ENCODE measurements at places on chromosomes 5 and 9. TPM values are rescaled to one million over a fixed set of nuclear protein-coding genes. Genes with fewer than 3 reads are reported as not detected.

GRCh38 chr9:33202552-33203201 lies 35.5 kb upstream of the B4GALT1 start:
- H3K27ac ChIP-seq: peak overlapping the region; percentile 20
- no peaks in the 10 kb centered on the region for H3K36me3 ChIP-seq
- H3K27me3 ChIP-seq: no peaks in the 10 kb centered on the region
- H3K4me1 ChIP-seq: peaks cover 14% of the 10 kb centered on the region
- no peak overlapping the region for H3K4me3 ChIP-seq

GRCh38 chr9:94713436-94714215 lies 12.9 kb upstream of the AOPEP start:
- H3K27ac ChIP-seq: no peak overlapping the region
- no peaks in the 10 kb centered on the region for H3K27me3 ChIP-seq
- H3K4me1 ChIP-seq: no peaks in the 10 kb centered on the region
- no peak overlapping the region for H3K4me3 ChIP-seq

DNA sequence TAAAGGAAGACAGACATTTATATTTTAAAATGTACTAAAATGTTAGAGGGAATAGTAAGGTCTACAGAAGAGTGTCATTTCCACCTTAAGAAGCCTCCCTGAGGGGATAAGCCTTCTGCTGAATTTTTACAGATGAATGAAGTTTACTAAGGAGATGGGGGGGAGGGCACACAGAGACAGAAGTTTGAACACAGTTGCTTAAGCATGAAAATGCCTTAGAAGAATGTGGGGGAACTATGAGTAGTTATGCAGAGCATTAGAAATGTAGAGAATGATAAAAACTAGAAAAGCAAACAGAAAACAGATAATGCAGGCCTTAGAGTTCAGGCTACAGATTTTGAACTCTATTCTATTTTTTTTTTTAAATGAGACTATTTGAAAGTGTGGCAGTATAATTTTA lies 232.2 kb upstream of the VLDLR start:
- DNase-seq: no peak
- H3K36me3 ChIP-seq: no peaks in the 10 kb centered on the region
- H3K27ac ChIP-seq: no peak overlapping the region
- H3K4me1 ChIP-seq: no peaks in the 10 kb centered on the region

Gene MAST4
- total RNA-seq: 17.0 TPM

GRCh38 chr9:88829276-88829675 lies 162.0 kb upstream of the S1PR3 start:
- H3K4me1 ChIP-seq: no peaks in the 10 kb centered on the region
- no peak overlapping the region for H3K4me3 ChIP-seq
- H3K36me3 ChIP-seq: no peaks in the 10 kb centered on the region
- no peak for DNase-seq

- peak within 1 kb of the TSS; percentile 89 for H3K4me3 ChIP-seq
- peak; percentile 99 for DNase-seq
- H3K27me3 ChIP-seq: no peaks in the 10 kb centered on the region
- H3K27ac ChIP-seq: peak within 1 kb of the TSS; percentile 93
Observed at GRCh38 chr9:92293452-92294296, at the start of gene IARS1. Gene IARS1, minus strand, starts transcription at chr9:92293697. Its CDS starts 4,278 bp downstream, at chr9:92289419.

DNA sequence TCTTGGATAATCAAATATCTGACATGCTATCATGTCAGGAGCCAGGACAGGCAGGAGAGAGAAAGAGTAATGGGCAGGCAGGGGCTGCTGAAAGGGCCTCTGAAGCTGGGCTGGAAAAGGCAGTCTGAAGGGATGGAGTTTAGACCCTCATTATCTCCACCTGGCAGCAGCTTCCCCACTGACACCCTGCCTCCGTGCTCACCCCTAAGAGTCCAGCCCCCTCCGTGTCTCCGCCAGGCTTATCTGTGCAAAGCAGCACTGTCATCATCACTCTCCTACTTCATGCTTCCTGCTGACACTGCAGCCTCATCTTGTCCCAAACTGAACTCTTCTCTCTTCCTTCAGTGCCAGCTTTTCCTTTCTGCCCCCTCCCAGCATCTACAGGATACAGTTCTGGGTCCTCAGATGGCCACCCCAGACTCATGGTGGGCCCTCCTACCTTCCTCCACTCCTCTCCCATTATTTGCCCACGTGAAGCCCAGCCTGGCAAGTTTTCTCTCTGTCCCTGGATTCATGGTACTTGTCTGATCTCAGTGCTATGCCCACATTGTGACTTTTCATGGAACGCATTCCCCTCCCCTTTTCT lies 70.9 kb upstream of the KLF9 start:
- DNase-seq: no peak
- no peak overlapping the region for H3K4me3 ChIP-seq
- no peak overlapping the region for H3K27ac ChIP-seq
- no peaks in the 10 kb centered on the region for H3K4me1 ChIP-seq
- H3K36me3 ChIP-seq: no peaks in the 10 kb centered on the region

Gene FBP1
- 0.76 TPM for total RNA-seq

DNA sequence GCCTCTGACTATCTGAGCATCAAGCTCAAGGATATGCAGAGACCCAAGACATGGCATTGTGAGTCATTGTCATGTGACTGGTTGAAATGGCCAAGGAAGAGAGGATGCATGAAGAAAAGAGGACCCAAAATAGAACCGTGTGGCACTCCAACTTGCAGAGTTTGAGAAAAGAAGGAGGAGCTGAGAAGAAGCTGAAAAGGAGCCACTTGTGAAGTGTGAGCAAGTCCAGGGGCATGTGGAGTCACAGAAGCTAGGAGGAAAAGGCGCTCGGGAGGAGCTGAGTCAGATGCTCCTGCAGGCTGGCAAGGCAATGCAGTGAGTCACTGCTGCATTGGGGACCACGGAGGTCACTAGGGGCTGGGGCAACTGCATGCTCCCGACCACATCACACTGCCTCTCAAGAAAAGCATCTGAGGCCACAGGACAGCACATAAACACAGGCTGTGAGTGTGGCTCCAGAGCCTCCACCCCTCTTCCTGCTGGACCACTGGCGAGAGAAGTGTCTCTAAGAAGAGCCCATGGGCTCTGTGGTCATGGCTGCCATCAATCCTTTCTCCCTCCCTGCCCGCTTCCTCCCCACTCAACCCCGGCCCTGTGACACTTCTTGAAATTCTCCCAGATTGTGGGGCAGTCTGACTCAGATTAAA lies 197.6 kb downstream of the DRD1 start:
- no peak overlapping the region for H3K4me3 ChIP-seq
- H3K36me3 ChIP-seq: no peaks in the 10 kb centered on the region
- no peak for DNase-seq
- no peaks in the 10 kb centered on the region for H3K27me3 ChIP-seq

- peaks cover 6% of the 10 kb centered on the region for H3K27me3 ChIP-seq
- no peaks in the 10 kb centered on the region for H3K36me3 ChIP-seq
- peak overlapping the region; percentile 52 for H3K27ac ChIP-seq
- H3K4me1 ChIP-seq: no peaks in the 10 kb centered on the region
- no peak overlapping the region for H3K4me3 ChIP-seq
Observed at GRCh38 chr9:36858805-36859375, 175.2 kb downstream of the PAX5 start.

DNA sequence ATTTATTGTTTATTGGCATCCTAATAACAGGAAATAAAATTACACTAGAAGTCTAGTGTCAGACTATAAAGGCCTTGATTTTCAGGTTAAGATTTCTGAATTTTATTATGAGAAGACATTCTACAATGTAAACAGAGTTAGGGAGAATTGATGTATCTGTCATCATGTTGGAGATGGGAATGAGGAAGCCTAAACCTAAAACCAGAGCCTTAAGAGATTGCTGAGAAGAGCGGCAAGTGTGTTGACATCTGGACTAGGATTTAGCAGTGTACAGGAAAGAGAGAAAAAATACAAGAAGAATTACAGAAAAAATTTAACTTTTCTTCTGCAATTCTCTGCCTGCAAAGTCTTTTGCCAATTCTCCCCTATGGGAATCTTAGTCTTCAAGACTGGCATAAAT lies 525.5 kb downstream of the NR2F1-AS1 start:
- no peak overlapping the region for H3K4me3 ChIP-seq
- no peaks in the 10 kb centered on the region for H3K36me3 ChIP-seq
- H3K27ac ChIP-seq: no peak overlapping the region
- H3K27me3 ChIP-seq: no peaks in the 10 kb centered on the region

DNA sequence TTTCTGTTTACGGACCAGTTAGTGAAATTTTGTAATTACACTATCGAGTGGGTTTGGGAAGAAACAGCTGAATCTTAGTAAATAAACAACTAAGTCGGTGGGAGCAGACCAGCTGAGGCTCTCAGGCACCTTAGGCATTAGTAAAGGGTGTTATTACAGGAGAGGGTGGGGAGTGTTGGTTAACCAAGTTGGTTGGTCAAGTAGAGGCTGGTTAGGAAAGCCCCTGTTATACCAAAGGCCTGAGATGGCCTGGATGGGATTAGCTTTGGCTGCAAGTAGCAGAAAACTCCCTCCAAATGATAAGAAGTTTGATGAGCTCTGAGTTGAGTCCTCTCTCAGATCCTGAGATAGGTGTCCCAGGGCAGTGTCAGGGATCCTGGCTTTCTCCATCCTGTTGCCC lies 81.3 kb downstream of the PPARGC1B start:
- no peak for DNase-seq
- no peaks in the 10 kb centered on the region for H3K27me3 ChIP-seq
- H3K36me3 ChIP-seq: no peaks in the 10 kb centered on the region

Gene SPATA6L
- total RNA-seq: 0.47 TPM

DNA sequence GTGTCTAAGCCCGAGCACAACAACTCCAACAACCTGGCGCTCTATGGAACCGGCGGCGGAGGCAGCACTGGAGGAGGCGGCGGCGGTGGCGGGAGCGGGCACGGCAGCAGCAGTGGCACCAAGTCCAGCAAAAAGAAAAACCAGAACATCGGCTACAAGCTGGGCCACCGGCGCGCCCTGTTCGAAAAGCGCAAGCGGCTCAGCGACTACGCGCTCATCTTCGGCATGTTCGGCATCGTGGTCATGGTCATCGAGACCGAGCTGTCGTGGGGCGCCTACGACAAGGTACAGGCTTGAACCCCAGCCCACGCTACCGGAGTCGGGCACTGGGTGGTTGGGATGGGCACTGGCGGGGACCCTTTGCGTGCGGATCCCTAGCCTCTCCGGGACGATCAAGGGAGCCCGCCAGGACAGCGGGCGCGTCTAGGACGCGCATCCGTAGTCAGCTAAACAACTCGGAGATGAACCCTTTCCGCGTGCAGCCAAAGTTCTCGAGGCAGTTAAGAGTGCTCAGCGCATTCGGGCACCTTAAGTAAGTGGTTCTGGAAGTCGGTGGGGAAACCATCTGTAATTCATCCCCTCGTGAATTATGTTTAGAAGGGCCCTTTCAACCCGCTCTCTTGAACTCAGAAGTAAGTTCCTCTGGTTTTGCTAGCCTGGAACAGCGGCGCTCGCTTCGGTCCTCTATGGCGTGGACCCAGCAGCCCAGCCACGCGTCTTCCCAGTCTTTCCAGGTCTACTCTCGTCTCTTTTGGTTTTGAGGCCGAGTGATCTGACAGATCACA lies 1.3 kb downstream of the KCNN2 start:
- no peak for DNase-seq
- H3K4me1 ChIP-seq: no peaks in the 10 kb centered on the region

GRCh38 chr9:99361817-99362216 lies 139.7 kb downstream of the SEC61B start:
- DNase-seq: no peak
- H3K4me1 ChIP-seq: peaks cover 7% of the 10 kb centered on the region
- no peaks in the 10 kb centered on the region for H3K36me3 ChIP-seq
- H3K27ac ChIP-seq: no peak overlapping the region
- H3K27me3 ChIP-seq: peaks cover 46% of the 10 kb centered on the region

DNA sequence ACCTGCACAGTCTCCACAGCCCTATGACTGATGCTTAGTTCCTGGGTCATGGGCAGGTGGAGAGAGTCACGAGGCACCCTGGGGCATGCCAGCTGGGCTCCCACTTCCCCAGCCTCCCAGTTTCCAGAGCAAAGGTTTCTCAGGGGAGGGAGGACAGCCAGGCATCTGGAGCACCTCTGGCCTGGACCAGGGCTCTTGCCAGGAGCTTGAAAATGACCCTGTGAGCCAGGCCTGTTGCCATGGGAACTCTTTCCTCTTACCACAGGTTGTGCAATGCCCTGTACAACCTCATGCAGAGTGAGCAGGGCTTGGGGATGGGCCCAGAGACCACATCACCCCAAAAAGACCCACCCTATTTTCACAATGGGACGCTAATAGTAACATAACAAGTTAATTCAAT lies 113.1 kb downstream of the PSD2 start:
- H3K27ac ChIP-seq: no peak overlapping the region
- no peak overlapping the region for H3K4me3 ChIP-seq
- H3K4me1 ChIP-seq: peaks cover 5% of the 10 kb centered on the region
- H3K27me3 ChIP-seq: peaks cover 52% of the 10 kb centered on the region

Gene GLDC
- total RNA-seq: 0.71 TPM

- no peaks in the 10 kb centered on the region for H3K4me1 ChIP-seq
- DNase-seq: no peak
- H3K27ac ChIP-seq: no peak overlapping the region
- no peaks in the 10 kb centered on the region for H3K36me3 ChIP-seq
Observed at GRCh38 chr5:148844433-148845280, 18.2 kb downstream of the ADRB2 start.

GRCh38 chr9:134923466-134923865 lies 5.8 kb upstream of the FCN1 start:
- DNase-seq: no peak
- no peak overlapping the region for H3K27ac ChIP-seq
- no peaks in the 10 kb centered on the region for H3K4me1 ChIP-seq
- H3K36me3 ChIP-seq: no peaks in the 10 kb centered on the region

Gene CCL19
- total RNA-seq: 905 TPM

Gene DMRTA1
- 0.71 TPM for total RNA-seq

DNA sequence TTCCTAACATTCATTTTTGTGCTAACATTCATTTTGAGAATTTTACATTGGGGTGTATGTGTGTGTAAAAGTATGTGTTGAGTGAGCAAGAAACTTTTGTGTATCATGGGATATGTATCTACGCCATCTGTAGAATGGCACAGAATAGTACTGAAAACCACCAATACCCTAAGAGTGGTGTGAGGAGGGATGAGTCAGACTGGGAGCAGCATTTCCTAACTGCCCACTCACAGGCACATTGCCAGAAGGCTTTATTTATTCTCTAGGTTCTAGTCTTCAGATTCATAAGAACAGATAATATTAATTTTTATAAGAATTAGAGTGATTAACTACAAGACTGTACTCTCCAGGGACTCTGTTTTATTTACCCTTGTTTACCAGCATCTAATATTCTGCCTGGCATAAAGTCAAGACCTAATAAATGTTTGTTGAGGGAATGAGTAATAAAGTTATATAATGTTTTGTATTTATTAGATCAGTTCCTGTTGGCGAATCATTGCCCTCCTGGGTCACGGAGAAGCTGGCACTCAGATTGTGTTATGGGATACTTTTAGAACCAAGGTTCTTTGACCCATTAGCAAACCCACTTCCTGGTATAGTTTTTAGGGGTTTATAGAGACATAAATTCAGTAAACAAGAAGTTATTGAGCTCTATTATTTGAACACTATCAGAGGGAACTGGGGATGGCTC lies 159.1 kb upstream of the PPP2R2B start:
- H3K36me3 ChIP-seq: no peaks in the 10 kb centered on the region
- H3K27ac ChIP-seq: no peak overlapping the region
- H3K27me3 ChIP-seq: no peaks in the 10 kb centered on the region
- no peak for DNase-seq
